ENCODE measurements at places on chromosomes 2 and 18.

DNA sequence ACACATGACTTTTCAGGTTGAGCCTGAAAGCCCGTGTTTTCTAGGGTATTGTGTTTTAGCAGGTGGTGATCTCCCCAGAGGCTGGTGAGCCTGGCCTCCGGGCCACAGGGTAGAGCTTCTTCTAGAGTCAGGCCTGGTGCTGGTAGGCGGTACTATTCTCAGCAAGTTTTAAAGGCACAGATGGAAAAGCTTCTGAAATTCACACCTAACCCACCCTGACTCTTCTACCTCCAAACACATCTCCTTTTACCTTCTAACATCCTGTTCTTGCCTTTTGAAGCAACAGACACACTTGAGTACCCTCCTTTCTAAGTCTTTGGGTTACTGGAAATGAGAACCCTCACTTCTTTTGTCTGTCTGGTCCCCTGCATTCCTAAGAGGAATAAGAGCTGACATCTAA lies 191.1 kb downstream of the SETBP1 start:
- DNase-seq = no peak

DNA sequence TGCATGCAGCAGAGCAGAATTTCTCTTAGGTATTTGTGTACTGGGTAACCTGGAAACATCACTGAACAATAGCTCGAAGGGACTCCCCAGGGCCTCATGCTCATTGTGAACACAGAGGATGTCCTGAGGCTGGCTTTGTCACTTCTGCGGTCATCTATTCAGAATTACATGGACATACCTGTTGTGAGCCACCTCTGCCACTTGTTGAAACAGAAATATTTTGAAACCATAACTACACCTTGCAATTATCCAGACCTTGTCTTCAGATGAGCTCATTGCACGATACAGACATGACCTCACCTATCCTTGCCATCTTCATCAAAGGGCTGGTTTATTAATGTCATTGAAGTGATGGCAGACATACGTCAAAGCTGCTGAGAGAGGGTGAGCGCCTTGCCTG lies 23.4 kb upstream of the CREG2 start:
- DNase-seq = no peak

DNA sequence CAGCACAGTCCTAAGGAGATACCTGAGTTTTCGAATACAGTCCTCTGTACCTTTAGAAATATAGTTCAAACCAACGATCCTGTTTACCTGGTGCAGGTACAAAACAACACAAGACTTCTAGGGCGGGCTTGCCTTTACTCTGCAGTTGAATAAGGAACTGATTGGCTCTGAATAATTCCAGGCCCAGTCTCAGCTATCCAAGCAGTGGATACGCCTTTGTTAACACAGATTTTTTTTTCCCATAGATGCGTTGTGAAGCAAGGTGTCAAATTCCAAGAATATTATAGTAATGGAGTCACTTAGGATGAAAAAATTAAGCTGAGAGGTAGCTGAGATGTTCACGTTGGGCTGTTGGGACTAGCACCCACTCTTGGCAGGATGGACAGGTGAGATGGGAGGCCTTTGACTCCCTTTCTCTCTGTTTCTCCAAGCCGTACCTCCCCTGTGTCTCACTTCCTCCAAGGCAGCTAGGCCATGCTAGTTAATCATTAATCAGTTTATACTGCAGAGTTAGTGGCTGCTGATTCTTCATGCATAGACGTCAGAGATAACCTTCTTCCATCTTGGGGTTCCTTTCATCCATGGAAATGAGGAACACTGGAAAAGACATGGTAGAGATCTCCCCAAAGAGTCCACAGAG lies 380.8 kb upstream of the ACVR2A start:
- no peak for DNase-seq

GRCh38 chr2:43754180-43754579 lies 19.7 kb upstream of the DYNC2LI1 start:
- DNase-seq = no peak
